ENCODE measurements at places on chromosomes 2 and 18.

DNA sequence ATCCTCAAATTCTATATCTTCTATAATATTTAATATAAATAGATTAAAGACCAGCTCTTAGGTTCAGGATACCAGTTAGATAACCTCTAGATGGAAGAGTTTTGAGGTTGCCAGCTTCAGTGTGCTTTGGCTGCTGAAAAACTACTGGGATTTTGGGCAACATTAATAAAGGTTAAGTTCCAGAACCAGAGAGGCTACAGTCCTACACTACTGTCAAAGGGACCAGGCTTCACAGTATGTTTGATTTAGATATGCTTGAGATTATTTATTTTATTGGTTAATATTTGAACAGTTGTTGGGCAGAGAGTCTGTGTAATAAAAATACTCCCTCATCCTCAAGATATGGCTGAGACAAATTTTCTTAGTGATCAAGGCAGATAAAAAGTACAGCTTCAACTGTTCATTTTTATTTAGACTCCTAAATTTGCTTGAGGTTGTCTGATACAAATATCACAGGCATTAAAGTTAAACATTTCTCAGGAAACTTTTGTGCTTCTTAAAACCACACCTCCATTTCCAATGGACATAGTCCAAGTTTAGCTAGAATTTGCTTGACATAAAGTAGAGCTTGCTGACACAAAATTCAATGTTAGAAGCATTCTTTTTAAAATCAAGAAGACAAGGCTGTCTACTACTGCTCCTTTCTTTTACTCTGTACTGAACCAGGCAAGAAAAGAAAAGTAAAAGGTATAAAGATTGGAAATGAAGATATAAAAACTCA lies 19.7 kb upstream of the TMEM17 start:
- no peak for DNase-seq

- no peak for DNase-seq
Observed at GRCh38 chr2:240999873-241000541, 1.6 kb downstream of the SNED1 start.

DNA sequence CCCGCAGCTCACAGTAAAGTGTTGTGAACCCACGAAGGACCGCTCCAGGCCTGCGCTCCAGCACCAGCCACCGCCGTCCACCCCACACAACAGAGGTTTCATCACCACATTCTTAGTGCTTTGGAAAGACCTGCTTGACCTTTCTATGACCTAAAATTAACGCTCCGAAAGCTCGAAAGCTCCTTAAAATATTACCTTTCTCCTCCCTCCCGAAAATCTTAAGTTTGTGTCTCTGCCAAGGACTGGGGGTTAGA lies 149.2 kb downstream of the TWIST2 start:
- DNase-seq: no peak

- no peak for DNase-seq
Observed at GRCh38 chr2:37698931-37699481, 27.6 kb upstream of the CDC42EP3 start.

DNA sequence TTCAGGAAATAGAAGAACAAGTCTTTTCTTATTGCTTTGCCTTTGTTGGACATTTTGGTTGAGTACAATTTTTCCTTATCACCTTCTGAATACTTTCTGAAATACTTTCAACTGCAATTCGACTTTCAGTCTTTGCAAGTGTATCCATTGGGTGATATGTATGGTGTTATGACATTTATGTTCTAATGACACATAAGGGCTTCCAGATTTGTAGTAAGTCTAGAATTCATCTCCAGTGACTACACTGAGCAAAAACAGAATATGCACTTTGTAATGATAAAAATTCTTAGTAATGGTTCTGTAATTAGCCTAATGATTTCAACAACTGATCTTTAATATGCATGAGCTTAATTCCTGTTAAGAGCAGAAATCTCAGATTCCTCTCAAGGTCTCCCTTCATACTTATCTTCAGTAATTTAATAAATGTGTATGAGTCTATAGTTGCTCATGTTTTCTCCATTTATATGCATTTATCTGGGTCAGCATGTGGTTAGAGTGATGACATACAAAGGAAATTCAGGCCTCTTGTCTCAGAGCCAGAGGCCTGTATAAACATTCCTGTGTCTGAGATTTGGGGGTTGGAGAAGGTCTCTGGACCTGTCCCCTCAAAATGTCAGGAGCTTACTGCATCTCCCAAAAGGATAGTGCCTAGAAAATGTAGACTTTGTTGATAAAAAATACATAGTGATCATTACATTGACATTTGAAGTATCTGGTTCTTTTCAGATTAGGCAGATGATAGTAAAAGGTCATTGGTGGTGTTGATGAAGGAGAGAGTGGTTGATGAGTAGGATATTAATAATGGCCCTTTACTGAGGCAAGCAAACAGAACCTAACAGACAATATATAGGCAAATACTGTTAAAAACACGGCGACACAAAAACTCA lies 114.9 kb downstream of the QPCT start:
- no peak for DNase-seq

GRCh38 chr2:11863513-11864328 lies 117.3 kb downstream of the LPIN1 start:
- DNase-seq: peak; percentile 78

DNA sequence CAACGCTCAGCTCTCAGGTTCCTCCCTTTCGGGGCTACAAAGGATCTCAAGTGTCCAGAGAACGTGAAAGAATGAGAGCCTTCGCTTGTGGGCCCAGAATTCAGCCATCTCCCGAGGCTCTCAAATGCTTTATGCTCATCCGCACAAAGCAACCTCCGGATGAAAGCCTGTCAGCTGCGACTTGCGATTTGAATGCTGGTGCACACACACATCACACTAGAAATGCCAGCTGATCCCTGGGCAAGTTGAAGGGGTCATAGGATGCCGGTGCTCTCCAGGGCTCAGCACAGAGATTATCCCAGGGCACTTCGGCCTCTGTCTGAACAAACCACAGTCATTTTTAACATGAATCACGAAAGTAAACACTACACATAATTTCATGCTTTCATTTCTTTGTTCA lies 141.8 kb upstream of the MYT1L start:
- no peak for DNase-seq

DNA sequence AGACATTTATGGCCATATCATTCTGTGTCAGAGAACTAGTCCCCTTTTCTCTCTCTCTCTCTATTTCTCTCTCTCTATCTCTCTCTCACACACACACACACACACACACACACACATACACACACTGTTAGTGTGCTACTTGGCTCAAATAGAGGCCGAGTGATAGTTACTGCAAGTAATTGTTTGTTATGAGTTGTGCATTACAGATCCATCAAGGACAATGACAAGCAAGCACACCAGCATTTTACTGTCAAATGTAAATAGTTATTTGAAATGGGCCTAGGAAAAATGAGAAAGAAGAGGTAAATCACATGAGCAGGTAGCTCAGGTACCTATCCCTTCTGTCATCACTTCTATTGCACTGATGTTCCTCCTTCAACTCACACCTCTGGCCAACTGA lies 122.4 kb upstream of the CDH7 start:
- DNase-seq: no peak

DNA sequence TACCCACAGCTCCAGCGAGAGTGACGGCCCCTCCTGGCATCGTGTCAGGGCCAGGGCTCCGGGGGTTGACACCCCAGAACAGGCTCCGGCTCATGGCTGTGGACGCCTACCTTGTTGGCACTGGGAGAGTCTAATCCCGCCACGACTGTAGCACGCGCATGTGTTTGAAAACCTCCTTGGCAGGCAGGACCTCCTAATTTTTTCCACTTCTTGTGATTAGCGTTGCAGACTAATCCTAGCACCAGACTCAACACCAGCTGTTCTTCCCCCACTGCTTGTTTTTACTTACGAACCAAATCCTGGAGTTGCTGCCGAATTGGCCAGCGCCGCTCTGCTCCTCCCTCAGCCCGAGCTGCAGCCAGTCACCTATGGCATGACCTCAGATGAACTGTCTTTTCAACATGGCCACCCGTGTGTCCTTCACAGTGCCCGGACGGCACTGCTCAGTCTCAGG lies 110.7 kb downstream of the KLHL29 start:
- DNase-seq: no peak

DNA sequence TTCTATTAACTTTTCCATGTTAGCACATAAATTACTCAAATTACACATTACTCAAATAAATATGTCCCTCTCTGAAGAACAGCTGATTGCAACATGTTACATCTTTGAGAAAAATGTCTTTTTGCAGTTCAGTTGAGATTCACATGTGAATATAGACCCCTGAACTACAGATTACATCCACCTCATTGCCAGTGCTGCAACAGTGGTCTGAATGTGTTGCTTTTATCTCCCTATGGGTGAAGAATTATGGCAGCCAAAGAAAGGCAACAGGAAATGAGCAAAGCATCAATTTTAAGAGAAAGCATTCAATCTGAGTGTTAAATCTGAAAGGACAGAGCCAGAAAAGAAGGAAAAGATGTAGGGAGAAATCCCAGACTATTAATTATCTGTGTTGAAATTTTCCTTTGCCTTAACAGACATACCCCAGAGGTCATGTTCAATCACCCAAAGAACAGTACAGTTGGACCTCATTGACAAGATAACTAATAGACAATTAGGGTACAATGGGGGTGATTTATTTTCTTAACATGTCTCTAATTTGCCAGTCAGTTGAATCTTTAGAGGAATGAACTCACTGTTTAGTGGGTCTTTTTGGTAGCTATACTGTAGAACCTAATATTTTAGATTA lies 620.2 kb downstream of the CPS1 start:
- no peak for DNase-seq

- no peak for DNase-seq
Observed at GRCh38 chr2:218332920-218333645, 23.6 kb upstream of the CATIP start.

DNA sequence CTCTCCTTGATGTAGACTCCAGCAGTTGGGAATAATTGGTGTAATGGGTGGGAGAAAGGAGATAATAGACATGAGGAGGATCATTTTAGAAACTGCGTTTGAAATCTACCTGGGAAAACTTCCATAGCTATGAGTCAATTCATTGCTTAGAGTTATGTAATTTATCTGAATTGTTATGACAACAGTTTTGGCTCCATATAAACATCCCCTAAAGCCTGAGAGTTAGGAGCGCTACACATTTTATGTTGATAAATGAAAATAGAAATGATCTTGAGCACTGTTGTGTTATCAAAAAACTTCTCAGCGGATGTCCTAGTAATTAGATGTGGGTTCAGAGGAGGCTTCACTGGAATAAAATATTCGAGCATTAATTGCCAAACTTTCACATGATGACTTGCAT lies 573.4 kb downstream of the TSN start:
- no peak for DNase-seq

DNA sequence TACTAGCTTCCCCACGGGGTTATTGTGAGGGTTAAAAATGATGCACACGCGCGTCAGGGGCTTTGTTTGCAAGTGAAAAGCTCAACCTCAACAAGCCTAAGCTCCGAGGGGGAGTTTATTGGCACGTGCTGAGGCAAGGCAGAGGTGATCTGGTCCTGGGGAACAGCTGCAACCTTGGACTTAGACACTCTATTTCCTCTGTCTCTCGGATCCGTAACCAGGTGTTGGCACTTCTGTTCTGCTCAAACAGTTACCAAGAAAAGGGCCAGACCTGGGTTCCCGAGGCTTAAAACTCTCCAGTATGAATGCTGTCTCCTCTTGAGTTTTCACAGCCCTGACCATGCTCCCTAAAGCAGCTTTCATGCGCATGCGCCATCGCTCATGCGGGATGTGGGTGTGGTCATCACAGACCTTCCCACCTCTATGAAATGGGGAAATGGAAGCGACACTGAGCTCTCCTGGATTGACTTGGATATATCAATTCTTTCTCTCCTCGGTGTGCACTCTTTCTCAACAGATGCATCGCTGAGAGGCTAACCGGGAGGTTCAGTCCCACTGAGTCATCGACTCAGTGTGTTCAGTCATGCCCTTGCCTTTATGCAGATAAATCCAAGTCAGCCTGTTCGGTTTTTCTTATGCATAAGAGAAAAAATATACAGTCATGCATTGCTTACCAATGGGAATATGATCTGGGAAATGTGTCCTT lies 19.9 kb upstream of the RAB31 start:
- DNase-seq: no peak

- DNase-seq: peak; percentile 81
Observed at GRCh38 chr2:240626531-240627300, 1.4 kb downstream of the GPR35 start.

DNA sequence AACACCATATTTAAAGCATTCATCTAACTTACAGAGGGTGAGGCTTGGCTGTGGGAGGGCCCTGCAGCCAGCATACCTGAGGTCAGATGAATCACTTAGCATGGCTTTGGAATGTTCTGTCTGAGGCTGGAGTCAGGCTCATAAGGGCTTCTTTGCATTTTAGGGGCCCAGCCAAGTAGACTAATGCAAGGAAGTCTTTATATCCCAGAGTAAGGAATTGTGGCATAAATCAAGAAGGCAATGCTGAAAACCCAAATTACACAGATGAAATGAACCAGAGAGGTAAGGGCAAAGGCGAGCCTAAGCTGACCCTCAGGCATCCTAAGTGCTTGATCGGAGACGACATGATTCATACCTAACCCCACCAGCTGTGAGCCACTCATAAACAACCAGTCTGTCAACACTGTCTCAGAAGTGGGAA lies 383.6 kb downstream of the DCC start:
- DNase-seq: no peak

- DNase-seq: no peak
Observed at GRCh38 chr2:200863782-200864175, 679 bp downstream of the CLK1 start.

- DNase-seq: no peak
Observed at GRCh38 chr2:11224887-11225286, 69.6 kb downstream of the SLC66A3 start.

- no peak for DNase-seq
Observed at GRCh38 chr2:163565192-163565591, 170.6 kb downstream of the FIGN start.

DNA sequence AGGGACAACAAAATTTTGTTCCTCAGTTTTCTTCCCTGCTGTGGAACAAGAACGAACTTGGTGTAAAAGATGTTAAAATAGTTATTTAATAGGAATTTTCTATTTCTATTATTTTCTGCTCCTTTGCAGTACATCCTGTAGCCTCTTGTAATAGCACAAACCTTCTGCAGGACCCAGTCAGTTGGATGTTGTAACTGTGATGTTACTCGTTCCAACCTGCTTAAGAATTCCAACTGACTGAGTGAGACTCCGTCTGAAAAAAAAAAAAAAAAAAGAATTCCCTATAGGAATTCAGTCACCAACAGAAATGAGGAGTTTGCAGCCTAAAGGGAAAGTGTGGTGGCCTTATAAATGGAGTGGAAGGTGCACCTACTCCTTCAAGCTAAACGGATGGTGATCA lies 46.4 kb upstream of the CDH20 start:
- DNase-seq: no peak

DNA sequence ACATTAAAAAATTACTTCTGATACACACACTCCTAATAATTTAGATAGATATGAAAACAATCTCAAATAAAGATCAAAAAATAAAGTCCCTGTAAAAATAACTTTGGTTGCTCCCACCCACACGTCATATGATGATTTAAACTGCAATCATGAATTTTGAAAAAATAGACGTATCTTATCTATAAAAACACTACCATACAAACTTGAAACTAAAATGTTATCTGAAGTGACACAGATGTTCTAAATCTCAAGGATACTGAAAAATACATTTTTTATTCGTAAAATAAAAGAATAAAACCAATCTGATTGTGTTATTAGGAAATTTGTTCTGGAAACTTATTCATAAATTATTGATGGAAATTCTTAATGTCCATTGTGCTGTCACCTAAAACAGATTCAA lies 8.1 kb upstream of the BOLA3 start:
- no peak for DNase-seq

- no peak for DNase-seq
Observed at GRCh38 chr2:130972410-130972809, 120.8 kb downstream of the FAM168B start.

All from posterior cingulate gyrus (tissue), 11 donors.